ENCODE measurements at places on chromosomes 2 and 18.

GRCh38 chr2:46072101-46072820, 224.9 kb upstream of the EPAS1 start:
- DNase-seq = no peak

DNA sequence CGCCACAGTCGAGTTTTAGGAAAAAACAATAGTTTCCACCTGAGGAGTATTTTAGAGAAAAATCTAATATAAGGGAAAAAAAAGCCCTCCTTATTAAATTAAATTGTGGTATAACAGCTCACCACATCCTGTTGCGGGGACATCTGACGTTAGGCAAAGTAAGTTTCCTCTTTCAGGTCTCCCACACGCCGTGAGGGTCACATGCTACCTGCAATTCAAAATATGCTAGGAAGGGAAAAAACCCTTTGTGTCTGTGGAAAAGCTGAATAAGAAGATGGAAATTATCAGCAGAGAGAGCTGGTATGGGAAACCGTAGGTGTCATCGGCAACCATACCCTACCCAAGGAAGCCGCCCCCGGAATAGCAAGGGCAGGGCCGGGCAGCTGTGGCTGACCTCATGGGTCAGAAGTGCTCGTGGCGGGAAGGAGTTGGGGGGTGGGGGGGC, 128.0 kb downstream of the NFATC1 start:
- DNase-seq = peak; percentile 53

- DNase-seq = no peak
These were observed 48.9 kb upstream of the EMILIN2 start for GRCh38 chr18:2797951-2798350.

GRCh38 chr2:152278526-152278925, 56.4 kb upstream of the FMNL2 start:
- no peak for DNase-seq

- DNase-seq = no peak
These were observed 2.8 kb downstream of the XDH start for GRCh38 chr2:31411771-31412170.

DNA sequence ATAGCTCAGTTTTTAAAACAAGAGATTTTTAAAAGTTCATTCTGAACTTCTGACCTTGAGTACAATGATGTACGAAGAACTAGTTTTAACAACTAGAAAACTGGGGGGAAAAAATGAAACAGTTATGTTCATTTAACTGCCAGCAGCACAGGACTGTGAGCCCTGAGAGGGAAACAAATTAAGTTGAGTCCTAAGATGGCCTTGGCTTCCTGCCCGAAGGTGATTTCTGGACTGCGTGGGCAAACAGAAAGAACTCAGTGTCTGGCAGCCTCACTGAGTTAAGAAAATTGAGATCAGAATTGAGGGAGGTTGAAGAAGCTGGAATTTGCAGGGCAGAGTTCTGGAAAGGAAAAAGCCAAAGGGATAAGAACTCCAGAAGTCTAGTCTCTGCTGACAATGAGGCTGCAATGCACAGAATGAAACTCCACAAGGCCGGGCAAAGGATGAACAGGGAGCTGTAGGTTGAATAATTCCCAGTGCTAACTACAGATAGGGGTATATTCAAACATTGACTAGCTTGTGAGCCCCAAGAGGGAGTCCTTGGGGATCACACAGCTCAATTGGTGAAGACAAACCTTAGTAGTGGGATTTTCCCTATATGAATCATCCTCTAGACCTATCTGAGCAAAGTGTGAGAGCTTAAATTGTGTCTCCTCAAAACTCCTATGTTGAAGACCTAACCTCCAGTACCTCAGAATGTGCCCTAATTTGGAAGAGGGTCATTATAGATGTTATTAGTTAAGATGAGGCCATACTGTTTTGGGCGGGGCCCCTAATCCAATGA, 13.1 kb upstream of the CRACDL start:
- DNase-seq = no peak

DNA sequence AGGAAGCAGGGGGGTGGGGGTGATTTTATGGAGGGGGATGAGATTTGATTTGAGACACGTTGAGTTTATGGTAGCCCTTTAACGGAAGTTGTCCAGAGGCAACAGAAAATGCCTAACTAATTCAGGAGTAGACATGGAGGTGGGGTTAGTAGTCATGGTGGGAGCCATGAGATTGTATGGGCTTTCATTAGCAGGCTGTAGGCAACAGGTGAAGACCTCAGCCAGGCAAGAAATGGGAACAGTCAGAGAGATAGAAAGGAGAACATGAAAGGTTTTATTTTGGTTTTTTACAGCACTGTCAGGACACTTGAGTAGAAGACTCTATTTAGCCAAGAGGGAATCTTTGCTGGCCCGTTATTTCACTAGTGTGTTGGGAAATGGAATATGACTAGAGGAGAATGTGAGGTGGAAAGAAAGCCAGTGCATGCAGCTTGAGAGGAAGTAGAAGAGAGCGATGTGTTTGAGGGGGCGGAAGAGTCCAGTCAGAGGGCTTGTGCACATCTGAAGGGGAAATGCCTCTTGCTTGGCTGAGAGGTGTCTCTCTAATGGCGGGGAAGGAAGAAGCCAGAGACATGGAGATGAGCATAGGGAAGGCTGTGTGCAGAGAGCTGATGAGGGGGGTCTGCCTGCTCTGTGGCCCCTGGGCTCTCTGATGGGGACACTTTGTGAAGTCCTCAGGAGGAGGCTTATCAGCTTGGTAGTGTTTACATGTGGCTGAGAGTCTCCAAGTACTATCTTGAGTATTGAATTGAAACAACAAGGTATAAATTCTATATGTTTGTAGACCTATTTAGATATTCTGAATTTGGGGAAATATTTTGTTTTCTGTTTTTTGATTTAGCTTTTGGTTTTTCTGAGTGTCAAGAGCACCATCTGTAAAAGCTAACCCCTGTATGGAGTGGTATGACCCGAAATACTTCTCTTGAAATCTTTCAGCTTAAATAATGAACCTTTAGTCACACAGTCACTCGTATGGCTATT, 66.9 kb upstream of the ITM2C start:
- DNase-seq = no peak

DNA sequence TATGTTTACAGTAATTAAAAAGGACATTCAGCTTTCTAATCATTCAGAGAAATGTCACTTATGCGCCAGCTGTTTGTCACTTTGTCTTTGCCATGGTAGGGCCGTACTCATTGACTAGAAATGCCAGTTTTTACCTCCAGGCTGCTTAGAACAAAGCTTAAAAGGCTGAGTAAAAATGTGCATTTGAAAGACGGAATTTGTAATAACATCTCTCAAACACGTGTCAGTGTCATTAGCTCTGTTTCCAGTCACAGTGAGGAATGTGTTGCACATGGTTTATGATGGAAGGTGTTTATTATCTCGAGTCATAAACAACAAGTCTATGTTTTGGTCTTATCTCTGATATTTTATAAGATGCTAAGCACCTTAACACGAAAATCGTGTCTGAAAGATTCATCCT, 118.2 kb downstream of the SNTG2 start:
- no peak for DNase-seq

- DNase-seq = no peak
These were observed 52.1 kb downstream of the NCK2 start for GRCh38 chr2:105796791-105797190.

- DNase-seq = peak; percentile 1
These were observed 49.2 kb upstream of the NXPH2 start for GRCh38 chr2:138829326-138829919.

- no peak for DNase-seq
These were observed 686.8 kb downstream of the ZEB2 start for GRCh38 chr2:143833015-143833660.

DNA sequence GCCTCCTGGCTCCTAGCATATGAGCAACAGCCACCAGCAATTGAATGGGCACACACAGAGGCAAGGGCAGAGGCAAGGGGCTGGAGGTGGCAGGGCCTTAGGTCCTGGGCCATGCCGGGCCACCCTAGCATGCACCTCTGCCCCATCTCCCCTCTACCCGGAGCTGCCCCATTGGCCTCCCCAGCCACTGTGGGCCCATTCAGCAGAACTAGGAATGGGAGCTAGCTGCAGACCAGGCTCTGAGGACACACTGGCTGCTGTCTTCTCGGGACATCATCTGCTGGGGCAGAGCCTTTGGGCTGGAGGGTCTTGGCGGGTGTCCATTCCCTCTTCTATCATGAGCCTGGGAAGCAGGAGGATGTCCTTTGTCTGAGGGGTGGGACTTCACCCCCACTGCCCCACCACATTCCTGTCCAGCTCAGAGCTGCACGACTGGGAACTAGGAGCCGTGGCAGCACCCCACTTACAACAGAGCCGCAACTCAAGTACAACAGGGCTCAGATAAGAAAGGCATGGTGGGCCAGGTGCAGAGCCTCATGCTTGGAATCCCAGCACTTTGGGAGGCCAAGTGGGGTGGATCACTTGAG, 800 bp downstream of the VIL1 start:
- DNase-seq = no peak

GRCh38 chr2:132929786-132930185, 259.8 kb upstream of the LYPD1 start:
- no peak for DNase-seq

DNA sequence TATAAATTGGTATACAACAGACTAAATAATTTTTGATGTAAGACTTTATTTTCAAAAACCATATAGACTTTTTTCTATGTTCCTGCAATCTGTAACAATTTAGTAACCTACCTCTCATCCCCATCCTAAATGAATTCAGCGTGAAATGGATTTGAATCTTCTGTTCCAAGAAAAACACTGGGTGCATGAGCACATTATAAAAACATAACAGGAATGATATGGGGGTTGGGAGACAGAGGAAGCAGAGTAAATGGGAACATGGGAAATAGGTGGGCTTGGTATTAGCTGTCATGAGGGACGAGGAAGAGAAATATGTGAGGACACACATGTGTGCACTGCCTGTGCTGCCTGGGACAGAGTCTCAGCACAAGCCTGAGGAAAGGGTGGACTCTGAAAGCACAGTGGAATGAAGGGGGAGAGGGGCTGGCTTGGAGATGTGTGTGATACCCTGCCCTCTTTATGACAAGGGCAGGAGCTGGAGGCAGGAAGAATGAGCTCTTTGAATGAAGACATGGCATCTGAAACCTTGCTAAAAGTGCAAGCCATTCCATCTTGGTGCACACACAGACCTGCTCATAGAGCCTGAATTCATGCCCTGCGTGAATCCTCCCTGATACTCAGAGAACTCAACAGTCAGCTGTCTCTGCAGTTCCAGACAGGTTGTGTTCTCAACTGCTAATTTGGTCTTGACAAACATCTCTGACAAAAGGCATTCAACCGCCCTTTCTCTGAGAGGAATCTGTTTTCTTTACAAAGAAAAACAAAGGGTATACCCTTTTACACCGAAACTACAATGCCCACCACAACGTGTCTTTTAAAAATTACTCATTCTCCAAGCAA, 66.6 kb downstream of the EPB41L3 start:
- DNase-seq = no peak

GRCh38 chr2:1808981-1809422, 64.7 kb upstream of the PXDN start:
- DNase-seq = no peak

- DNase-seq = no peak
These were observed 114.8 kb downstream of the MIB1 start for GRCh38 chr18:21855432-21855831.

GRCh38 chr18:47417807-47418206, 166.3 kb upstream of the SKOR2 start:
- DNase-seq = no peak

DNA sequence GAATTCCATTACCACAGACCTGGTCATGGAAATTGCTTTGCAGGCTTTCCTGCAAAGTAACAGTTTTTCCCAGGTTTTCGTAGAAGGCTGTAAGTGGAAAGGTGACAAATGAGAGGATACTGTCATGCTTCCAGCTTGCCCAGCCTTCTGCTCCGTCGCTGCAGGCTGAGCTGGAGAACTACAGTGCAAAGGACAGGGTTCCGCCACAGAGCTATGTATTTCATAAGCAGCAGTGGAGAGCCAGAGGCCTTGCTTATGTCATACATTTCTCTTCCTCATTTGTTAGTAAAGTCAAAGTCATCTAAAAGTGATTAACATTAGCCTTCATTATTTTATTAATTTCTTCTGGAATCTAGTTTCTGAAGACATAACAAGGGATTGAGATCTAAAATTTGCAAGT, 72.9 kb upstream of the RBM44 start:
- DNase-seq = no peak

DNA sequence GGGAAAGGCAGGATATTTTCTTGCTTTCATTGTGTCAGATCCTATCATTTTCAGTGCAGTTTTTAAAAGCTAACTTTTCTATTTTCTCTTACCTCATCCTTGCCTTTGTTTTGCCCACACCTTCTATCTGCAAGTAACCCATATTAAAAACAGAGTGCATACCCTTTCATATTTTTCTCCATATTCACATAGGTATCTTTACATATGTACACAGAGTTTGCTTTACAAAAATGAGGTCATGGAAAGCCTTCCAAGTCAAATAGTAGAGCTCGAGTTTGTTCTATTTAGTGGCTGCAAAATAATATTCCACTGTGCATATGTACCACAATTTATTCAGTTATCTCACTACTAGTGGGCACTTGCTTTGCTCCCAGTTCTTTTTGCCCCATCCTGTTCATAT, 3.9 kb upstream of the DHRS9 start:
- no peak for DNase-seq

DNA sequence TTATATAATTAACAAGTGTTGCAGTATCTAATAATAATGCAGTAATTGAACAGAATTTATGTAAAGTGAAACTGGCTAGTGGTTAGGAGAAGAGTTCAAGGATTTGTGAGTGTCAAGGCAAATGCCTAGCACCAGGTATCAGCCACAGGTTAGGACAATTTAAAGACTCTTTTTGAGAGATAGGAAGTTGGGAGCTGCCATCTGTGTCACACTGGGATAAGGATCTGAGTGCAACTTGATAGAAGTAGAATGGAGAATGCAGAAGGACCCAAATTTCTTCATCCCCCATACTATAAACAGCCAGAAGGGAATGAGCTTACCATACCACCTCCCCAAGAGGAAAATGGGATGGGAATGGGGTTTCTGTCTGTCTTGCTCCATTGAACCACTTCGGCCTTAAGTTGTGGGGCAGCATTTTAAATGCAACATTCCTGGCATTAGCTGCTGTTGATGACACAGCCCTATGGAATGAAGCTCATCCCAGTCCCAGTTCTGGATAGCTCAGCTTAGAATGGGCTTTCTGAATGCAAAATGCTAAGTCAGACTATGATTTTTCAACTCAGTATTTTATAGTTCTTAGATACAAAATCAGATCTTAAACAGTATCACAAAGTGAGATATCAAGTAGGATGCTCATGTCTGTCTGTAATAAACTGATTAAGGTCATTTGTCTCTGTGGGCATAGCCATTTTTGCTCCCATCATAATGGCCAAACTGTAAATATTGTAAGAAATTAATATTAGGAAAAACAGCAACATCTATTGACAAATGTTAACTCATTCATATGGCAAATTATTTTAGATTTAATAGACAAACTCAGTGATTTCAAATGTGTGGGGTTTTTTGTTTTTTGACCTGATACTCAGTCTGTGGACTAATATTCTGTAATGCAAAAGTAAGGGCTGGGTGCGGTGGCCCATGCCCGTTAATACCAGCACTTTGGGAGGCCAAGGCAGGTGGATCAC, 44.0 kb downstream of the GPR155 start:
- DNase-seq = no peak

- peak; percentile 43 for DNase-seq
These were observed 15.2 kb upstream of the DNPEP start for GRCh38 chr2:219402665-219403515.

Measured in effector memory CD8-positive, alpha-beta T cell (primary cell).